ENCODE measurements at places on chromosomes 1 and 21. TPM values are rescaled to one million over a fixed set of nuclear protein-coding genes. Genes with fewer than 3 reads are reported as not detected.

SLC5A3 gene
- 31.6 TPM for total RNA-seq

MIXL1 gene
- total RNA-seq = not detected

PCAT6 gene
- total RNA-seq = not detected

TSPEAR gene
- total RNA-seq = not detected

FCRL5 gene
- total RNA-seq = not detected

LMOD1 gene
- total RNA-seq = 50.1 TPM

FOXD2 gene
- total RNA-seq = 0.32 TPM

FAM151A gene
- not detected for total RNA-seq
